ENCODE measurements at places on chromosomes 4 and X.
A peak's percentile ranks its signal among the peaks of the same experiment; 100 is the strongest.

DNA sequence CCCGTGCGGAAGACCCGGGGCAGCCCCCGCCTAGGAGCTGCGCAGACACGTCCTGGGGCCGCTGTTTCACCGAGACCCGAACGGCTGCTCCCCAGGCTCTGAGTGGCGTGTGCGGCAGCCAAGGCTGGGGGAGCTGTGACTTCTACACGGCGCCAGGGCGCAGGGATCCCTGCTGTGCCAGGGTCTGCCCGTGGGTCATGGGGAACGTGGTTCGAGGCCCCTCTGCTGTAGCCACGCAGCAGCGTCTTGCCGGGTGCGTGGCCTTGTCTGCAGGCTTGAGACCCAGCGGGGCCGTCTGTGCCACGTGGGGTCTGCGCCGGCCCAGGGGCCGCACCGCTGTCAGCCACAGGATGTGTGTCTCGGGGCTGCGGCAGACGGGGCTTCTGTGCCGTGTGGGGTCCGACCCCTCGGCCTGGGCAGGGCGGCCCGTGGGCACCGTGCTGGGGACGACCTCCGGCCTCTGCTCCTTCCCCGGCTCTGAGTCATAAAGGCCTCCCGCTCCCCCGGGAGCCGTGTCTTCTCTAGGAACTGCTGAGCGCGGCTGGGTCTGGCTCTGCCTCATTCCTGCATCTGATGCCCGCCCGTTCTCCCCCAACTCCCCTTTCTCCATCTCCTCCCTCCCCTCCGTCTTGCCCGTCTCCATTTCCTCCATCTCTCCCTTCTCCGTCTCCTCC lies 12.7 kb upstream of the GTPBP6 start:
- DNase-seq = no peak

DNA sequence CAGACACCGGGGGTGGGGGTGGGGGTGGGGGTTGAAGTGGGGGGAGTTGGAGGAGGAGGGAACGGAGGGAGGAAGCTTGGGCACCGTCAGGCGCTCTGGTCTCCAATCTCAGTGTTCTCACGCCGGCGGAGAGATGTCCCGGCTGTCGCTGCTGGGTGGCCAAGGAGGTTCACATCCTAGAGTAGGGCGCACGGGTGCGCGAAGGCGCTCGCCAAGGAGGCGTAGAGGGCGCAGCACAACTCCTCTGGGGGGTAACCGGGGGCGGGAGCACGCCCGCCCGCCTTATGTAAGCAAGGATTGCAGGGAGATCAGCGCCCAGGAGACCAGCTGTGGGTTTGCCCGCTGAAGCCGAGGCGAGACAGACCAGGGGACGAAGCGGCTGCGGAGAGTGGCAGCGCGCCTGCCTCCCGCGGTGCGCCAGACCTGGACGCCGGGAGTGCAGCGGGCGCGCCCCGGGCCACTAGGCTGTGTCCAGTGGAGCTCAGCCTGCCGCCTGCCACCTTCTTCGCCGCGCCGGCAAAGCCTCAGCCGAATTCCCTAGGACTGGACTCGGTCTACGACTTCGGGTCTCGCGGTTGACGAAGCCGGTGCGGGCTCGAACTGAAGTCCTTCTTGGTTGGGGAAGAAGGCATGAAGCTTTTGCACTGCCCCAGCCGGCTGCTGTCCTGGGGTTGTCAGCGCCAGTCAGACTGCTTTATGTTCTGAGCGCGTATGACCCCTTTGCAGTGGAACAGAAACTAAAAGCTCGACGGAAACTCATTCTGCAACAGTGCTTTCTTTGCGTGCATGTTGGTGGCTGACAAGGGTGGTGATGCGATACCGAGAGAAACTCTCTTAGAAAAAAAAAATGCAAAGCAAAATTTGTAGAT lies 707 bp upstream of the UNC5C start:
- DNase-seq = no peak

GRCh38 chr4:182905038-182905437 lies 12.1 kb downstream of the DCTD start:
- DNase-seq = no peak

DNA sequence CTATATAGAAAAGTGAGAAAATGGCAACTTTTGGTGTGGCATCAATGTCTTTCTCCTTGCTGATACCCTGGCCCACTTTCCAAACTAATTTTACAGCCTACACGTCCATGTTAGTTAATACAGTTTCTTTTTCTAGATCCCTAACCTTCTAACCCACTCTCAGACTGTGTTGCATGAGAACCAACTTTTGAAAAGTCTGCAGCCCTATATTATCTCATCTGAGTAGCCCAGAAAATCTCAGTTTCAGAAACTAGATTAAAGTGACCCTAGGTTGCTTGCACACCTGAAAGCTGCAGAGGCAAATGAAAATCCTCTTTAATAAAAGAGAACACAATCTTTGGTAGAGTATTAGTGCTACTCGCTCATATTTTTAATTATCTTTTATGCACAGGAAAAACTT lies 371.6 kb upstream of the EMCN start:
- DNase-seq = no peak

- DNase-seq = no peak
Measured at GRCh38 chr4:120443116-120443515, 376.5 kb upstream of the MAD2L1 start.

DNA sequence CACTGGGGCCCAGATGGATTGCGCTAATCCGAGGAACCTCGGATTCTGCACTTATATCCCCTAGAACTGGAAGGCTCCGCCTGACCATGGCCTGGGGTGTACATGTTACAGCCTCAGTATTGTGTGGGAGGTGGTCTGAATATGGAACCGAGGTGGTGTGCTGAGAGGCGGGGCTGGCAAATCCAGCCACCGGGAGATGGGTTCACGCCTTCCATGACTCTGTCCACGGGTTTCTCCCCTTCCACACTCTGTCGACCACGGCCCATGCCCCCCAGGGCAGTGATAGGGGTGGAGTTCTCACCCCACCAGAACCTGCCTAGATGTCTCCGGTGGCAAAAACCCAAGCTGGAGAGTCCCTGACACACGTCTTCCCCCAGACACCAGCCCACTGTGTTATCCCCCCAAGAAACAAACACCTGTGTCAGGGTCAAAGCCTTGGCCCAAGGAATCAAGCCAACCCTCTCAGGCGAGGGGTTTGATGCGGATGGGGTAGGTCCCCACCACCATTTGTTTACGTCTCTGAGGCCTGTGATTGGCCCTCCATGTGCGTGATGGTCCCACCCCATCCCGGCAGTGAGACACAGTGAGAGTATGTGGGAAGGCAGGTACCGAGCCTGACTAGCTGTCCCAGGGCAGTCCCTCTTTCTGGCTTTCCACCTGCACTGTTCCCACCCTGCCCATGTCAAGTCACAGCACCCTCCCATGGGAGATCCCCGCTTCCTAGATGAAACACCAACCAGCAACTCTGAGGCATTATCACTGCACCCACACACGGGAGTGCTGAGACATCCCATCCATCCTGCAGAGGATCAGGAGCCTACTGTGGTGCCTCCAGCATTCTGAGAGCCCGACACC lies 6.6 kb upstream of the LOC101059915 start:
- no peak for DNase-seq

GRCh38 chr4:11428899-11429698 lies 405 bp upstream of the HS3ST1 start:
- peak; percentile 45 for DNase-seq

DNA sequence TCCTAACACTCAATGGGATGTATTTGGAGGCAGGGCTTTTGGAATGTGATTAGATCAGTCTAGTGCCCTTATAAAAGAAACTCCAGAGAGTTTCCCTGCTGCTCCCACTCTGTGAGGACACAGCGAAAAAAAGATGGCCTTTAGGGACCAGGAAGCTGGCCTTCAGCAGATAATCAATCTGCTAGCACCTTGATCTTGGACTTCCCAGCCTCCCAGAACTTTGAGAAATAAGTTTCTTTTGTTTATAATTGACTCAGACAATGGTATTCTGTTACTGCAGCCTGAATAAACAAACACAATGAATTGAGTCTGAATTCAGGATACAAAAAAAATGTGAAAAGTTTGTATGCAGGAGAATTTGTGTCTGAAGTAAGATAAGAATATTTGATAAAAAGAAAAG lies 842.1 kb downstream of the FSTL5 start:
- DNase-seq = no peak

- DNase-seq = no peak
Measured at GRCh38 chr4:177393236-177393635, 49.0 kb downstream of the AGA start.

DNA sequence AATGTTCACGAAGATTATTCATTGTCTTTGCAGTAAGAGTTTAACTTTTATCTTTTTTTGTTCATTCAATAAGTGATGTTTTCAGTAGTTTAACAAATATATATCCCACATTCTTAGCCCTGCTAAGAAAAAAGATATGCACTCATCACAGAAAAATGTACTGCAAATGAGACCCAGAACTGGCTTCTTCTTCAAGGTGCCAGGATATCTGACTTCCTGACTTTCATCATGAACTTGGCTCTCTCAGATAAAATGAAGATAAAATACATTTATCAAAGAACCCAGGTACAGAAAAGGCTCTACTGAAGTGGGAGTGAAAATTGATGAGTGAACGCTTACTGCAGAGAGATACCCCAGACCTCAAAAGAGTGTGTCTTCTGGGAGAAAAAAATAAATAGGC lies 177.8 kb upstream of the DKK2 start:
- DNase-seq = no peak

DNA sequence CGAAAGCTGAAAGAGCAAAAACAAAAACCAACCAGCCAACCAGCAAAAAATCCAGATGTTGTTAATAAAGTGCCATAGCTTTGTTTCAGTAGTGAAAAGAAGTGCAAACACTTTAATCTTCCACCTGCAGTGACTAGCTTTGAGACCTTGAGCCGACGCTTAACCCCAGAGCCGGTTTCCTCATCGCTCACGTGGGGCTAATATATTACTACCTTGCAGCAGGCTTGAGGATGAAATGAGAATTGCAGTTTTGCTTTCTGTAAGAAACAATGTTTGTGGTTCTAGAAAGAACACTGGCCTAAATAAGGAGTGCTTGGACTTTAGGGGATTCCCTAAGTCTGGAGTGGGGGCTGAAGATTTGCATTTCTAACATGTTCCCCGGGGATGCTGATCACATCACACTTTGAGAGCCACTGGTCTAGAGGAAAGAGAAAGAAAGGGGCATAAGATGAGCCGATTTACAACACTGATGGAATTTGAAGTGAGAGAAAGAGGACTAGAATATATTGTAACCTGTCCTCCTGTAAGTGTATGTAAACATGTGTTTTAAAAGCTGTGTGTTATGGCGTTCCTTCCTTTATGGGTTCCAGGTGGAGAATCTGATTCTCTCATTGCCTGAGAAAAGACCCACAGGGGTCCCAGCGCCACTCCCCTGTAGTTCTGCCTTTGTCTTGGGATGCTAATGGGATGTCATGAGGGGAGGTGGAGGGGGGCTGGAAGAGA lies 1.4 kb downstream of the FGF2 start:
- no peak for DNase-seq

DNA sequence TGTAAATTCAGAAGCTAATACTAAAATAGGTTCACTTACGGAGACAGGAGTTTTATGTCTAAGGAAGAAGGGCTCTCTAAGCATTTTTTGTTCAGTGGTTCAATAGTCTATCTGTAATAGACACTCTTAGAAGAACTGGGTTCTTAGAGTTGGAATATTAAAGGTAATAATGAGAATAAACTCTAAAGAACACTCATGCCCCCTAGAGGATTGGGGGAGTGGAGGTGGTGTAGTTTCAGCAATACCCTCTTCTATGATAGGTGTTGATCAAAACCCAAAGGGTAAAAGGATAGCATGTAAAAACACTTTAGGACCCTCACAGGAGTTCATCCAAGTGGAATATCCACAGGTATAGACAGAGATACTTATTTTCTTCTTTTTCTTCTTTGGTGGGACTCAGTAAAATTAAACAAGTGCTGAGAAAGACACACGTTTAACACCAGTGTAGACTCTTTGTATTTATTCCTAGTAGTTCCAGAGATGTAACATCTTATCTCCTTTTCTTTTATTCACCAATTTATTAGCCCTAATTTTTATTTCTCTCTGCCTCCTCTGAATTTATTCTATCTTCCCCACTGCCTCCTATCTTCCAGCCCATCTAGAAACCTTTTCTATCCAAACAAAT lies 25.7 kb upstream of the MND1 start:
- peak; percentile 53 for DNase-seq

Measured in NCI-H1694 treated with DMSO at 0.1 percent for 48 hours (cell line).